ENCODE measurements at places on chromosomes 11 and 22.

DNA sequence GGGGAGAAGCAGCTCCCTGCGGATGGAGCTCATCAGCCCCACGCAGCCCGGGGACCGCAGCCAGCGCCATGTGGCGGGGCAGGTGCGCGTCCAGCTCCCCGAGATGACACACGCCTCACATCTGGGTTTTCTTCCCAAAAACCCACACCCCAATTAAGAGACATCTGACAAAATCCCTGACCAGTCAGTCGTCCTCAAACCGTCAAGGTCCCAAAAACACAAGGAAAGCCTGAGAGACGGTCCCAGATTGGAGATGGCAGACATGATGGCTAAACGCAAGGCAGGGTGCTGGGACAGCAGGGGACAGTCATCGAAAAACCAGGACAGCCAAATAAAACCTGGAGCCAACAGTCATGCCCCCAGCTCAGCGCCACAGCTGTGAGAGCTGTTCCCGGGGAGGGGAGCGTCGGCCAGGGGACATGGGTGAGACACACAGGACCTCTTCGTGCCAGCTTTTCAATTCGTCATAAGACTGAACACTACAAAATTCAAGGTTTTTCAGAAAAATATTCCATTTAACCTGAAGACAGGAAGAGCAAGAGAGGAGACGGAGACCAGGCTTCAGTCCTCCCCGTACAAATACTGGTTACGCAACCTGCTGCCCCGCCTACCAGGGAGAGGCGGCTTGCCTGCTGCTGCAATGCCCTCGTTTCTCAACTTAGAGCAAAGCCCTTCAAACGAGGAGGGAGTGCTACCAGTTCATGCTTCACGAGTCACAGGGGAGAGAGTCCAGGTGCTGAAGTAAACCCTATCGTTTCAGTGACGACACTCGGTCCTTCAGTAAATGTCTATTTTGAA is 10.5 kb downstream of the TOLLIP start:
- peak; percentile 81 for DNase-seq

- no peak for DNase-seq
Measured at GRCh38 chr11:87743007-87743406, 432.2 kb downstream of the RAB38 start.

DNA sequence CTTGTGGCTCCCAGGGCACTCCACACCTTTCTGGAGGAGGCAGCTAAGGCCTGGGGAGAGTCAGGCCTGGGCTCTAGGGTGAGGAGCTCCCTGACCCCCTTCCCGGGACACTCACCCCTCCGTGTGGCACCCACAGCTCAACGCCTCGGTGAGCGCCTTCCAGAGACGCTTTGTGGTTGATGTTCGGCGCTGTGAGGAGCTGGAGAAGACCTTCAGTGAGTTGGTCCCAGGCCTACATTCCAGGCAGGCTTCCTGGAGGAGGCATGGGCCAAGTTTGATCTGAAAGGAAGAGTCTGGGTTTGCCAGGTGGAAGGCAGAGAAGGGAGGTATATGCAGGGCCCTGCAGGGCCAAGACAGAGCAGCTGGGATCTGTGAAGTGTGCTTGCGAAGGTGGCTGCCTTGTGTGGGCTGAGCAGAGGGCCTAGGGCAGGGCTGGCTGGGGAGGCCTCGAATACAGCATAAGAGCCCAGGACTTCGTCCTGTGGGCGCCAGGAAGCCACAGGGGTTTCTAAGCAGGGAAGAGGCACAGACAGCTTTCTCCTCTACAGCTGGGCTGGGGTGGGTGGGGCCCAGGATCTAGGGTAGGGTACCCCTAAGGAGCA is 2.9 kb downstream of the TCIRG1 start:
- DNase-seq, result no peak

DNA sequence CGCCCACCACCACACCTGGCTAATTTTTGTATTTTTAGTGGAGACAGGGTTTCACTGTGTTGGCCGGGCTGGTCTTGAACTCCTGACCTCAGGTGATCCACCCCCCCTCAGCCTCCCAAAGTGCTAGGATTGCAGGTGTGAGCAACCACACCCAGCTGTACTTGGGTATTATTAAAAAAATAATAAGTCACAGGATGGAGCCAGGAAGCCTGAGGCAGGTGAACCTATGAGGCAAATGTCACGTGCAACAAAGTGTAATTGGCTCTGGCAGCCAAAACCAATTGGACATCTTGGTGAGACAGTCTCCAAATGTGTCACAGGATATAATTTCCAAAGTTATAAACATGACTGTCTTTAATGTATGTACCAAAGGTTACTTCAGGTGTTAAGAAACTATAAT is 24.0 kb upstream of the MALAT1 start:
- no peak for DNase-seq

GRCh38 chr22:41551877-41552582 is 7.8 kb upstream of the POLR3H start:
- DNase-seq, result no peak

GRCh38 chr11:27699242-27699925 is 871 bp downstream of the BDNF start:
- peak; percentile 19 for DNase-seq

GRCh38 chr11:108340973-108341372 is 118.1 kb downstream of the ATM start:
- DNase-seq, result peak; percentile 36

- peak; percentile 55 for DNase-seq
Measured at GRCh38 chr22:39498368-39498767, 3.7 kb upstream of the MIEF1 start.

DNA sequence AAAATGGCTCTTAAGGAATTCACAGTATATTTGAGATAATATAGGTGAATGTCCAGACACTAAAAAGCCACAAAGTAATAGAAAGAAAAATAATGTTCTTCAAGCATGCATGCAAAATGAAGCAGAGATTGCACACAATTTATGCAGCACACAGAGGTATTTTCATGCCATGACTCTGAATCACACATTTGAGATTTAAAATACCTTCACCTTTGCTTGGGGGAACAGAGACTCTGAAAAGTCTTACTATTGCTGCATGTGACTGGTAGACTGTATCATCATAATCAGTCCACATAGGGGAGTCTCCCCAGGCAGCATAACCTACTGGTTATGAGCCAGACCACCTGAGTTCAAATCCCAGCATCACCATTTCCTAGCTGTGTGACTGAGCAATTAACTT is 96.2 kb downstream of the RCN1 start:
- no peak for DNase-seq

DNA sequence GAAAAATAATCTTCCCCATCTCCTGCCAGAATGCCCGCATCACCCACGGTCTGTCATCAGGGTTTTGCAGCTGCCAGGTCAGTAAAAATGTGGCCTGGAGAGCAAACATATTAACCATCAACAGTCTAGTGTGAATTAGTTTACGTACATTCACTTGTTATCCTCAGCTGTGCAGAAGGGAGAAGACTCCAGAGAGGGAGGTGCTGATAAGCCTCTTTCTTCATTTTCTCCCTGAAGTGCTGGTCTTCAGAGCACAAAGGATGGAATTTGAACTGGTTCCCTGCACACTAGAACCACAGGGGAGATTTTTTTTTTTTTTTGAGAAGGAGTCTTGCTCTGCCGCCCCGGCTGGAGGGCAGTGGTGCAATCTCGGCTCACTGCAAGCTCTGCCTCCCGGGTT is 8.2 kb downstream of the FGF19 start:
- no peak for DNase-seq

DNA sequence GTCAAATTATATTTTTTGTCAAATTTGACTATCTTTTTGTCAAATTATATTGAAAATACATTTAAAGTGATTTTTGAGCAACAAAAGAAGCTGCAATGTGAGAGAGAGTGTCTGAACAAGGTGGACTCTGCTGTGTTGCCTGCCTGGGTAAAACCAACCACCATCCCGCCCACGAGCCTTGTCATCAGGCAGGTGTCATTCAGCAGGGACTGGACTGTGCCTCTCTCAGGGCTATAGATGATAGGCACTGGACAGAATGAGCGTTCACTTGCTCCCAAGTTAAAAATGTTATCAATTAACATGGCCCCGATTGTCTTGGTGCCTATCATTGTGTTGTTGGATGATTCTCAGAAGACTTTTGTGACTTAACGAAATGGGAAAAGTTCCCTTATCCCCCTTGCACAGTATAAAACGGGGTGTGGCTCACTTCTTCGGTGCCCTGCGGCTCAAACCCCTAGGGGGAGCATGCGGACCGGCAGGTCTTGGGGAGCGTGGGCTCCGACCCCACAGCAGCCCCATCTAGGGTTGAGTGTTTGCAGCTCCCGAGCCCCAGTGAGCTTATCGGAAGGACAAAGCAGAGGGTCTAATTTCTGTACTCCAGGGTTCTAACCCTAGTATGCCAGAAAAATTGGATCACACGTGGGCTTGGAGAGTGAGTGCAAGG is 1.7 kb downstream of the APOL5 start:
- no peak for DNase-seq

GRCh38 chr11:696955-697491 is 1.4 kb downstream of the TMEM80 start:
- DNase-seq, result no peak

DNA sequence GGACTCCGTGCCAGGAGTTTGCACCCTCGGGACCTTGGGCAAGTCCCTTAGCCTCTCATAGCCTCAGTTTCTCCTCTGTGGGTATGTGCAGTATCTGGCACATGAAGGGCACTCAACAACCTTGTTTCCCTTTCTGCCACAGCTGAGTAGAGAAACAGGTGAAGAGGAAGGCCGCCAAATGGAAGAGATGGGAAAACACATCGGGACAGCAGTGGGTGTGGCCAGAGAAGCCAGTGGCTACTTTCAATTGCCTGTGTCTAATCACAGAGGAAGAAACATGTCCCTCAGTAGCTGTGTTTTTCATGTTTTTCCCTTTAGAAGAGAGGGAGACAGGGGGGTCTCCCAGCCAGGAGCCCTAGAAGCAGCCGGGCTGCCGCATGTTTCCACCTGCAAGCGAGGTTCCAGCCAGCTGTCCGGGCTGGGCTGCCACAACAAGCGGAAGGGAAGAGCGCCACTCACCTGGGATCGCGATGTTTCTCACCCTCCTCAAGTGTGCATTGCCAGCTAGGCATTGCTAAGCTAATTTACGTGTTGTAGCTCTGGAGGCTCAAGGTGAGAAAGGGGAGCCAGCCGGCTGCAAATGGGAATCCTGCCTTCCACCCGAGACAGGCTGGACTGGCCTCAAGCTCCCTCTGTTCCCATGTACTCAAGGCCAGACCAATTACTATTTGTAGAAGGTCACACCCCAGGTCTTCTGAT is 16.7 kb downstream of the ASPHD2 start:
- no peak for DNase-seq

- no peak for DNase-seq
Measured at GRCh38 chr11:117278347-117278746, 12.8 kb upstream of the BACE1-AS start.

- no peak for DNase-seq
Measured at GRCh38 chr11:115224551-115224950, 279.7 kb downstream of the CADM1 start.

- DNase-seq, result no peak
Measured at GRCh38 chr11:468493-468892, 18.4 kb downstream of the PTDSS2 start.

GRCh38 chr11:63766531-63767235 is 1.9 kb downstream of the ZFTA start:
- DNase-seq, result no peak

- no peak for DNase-seq
Measured at GRCh38 chr11:2751523-2752203, 51.9 kb upstream of the KCNQ1OT1 start.

- no peak for DNase-seq
Measured at GRCh38 chr22:44357296-44357965, 44.7 kb upstream of the SHISAL1 start.

DNA sequence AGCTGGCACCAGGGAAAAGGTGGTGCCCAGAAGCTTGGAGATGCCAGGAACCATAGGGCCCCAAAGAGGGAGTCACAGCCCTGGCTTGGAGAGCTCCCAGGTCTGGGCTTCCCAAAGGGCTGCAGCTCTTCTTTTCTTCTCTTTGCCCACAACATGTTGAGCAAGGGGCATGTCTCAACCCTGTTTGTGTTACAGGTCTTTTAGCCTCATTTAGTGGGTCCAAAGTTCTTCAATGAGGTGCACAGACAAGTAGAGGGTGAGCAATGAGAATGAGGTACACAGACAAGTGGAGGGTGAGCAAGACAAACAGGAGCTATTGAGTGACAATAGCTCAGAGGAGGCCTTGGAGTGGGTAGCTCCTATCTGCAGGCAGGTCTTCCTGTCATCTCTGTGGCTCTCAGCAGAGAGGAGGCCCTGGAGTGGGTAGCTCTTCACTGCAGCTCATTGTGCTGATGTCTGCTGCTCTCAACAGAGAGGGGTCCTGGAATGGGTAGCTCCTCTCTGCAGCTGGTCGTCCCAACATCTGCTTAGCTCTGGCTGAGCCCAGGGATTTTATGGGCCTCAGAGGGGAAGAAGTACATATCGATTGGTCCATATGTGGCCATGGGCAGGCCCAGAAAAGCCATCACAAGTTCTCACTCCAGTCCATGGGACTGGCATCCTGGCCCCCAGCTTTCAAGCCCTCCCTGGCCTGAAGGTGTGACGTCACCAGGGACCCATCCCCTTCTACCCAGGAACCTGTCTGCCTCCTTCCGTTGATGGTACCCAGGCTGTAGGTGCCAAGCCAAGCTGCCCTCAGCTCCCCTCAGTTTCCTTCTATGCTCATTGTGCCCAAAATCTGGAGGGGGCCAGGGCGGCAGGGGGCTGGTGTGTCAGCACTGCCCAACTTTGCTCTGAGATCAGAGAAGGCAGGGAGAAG is 34.9 kb downstream of the WBP2NL start:
- DNase-seq, result no peak

- no peak for DNase-seq
Measured at GRCh38 chr22:25668437-25668836, 73.6 kb upstream of the MYO18B start.

DNA sequence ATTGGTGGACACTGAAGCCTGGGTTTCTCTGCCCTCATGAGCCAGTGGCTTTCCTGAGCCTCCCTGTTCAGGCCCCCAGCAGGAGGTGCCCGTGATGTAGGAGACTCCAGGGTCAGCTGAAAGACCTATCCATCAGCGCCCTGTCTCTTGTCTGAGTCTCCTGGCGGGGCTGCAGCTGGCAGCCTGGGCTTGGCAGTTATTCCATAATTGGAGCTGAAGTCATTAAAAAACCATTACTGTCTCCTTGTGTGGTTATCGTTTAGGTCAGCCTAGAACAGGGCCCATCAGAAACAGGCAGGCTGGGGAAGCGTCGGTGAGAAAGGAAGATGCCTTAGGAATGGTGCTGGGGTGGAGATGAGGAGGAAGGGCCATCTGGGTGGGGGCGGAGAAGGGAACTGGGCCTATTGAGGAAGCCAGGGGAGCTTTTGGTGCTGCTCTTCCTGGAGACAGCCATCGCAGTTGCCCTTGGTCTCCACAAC is 5.0 kb downstream of the TUB start:
- DNase-seq, result peak; percentile 44

DNA sequence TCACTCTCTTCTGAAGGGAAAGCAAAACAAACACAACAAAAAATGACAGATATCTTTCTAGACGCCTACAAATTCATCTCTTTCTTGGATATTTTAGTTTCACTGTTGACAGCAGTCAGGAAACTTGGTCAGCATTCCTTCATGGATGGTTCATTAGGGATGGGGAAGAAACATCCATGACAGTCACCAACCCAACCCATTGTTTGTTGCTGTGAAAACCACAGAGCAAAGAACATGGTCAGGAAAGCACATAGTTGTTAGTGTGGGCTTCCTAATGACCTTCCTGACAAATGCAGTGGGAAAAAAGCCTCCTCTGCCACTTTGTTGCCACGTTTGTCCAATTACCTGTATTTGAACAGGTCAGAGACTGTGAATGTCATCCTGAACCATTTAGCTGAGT is 139.8 kb upstream of the SNX19 start:
- DNase-seq, result no peak

- no peak for DNase-seq
Measured at GRCh38 chr11:26806219-26806618, 84.4 kb upstream of the SLC5A12 start.

GRCh38 chr11:11422411-11423128 is 69.5 kb upstream of the CSNK2A3 start:
- DNase-seq, result peak; percentile 42
